HuH-7 (cell line): ENCODE measurements at places on chromosomes 3 and 15.

DNA sequence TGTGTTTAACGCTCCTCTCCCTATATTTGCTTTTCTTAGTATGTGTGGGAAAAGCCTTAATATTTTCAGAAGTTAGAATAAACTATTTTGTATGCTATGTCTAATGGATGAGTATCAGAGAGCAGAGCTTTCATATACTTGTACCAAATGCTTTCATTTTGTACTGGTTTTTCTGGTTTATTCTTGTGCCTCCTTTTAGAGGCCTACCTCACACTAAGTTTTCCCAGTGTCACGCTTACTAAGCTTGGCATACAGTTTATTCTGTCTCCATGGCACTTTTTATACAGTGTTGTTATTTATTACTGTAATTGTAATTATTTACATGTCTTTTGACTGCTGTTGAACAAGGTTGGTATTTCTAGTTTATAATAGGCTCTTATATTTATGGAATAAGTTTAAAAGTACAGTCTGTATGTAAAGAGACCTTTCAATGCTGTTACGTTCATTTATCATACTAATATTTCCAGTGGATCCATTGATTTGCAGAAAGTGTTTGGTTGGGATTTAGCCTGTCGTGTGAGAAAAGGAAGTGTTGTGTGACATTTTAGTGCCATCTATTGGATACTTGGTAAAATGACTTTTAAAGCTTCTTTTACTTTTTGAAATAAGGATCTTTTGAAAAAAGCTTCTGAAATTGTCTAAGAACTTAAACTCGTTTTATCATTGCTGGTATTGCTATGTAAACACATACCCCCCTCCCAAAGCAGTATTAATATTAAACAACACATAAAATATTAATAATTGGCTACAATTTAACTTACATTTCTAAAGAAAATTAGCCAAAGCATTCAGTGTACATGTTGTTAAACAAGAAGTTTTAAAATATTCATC is 5.2 kb upstream of the EBLN2 start:
- DNase-seq = no peak

DNA sequence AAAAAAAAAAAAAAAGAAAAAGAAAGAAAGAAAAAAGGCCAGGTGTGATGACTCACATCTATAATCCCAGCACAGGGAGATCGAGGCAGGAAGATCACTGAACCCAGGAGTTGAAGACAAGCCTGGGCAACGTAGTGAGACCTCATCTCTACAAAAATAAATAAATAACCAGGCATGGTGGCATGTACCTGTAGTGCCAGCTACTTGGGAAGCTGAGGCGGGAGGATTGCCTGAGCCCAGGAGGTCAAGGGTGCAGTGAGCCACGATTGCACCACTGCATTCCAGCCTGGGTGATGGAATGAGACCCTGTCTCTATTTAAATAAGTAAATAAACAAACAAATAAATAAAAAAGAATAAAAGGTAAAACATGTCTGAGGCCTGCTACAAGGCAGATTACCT is 39.3 kb upstream of the LACTB start:
- no peak for DNase-seq

GRCh38 chr3:187750006-187750512 is 4.8 kb upstream of the BCL6 start:
- DNase-seq = peak; percentile 58

- no peak for DNase-seq
These were observed at the start of gene CADPS for GRCh38 chr3:62874711-62875557. Gene CADPS (minus strand): TSS chr3:62875416. CDS start chr3:62875029, 387 bp downstream.

- no peak for DNase-seq
These were observed 213.0 kb upstream of the ROBO2 start for GRCh38 chr3:76826861-76827260.

- no peak for DNase-seq
These were observed 276.4 kb upstream of the ROPN1 start for GRCh38 chr3:124268355-124268754.

- DNase-seq = no peak
These were observed 627 bp upstream of the PLS1 start for GRCh38 chr3:142595581-142595950.

- DNase-seq = no peak
These were observed 120.5 kb downstream of the NUP210 start for GRCh38 chr3:13299531-13300155.

- DNase-seq = peak; percentile 28
These were observed 710 bp downstream of the LRRC57 start for GRCh38 chr15:42547918-42548248.
